Stimulated activated CD8-positive, alpha-beta memory T cell treated with anti-CD3 and anti-CD28 coated beads, Interleukin-15, amount 100 ng/mL, for 24 hours (primary cell): ENCODE measurements at places on chromosomes 6 and 20.

DNA sequence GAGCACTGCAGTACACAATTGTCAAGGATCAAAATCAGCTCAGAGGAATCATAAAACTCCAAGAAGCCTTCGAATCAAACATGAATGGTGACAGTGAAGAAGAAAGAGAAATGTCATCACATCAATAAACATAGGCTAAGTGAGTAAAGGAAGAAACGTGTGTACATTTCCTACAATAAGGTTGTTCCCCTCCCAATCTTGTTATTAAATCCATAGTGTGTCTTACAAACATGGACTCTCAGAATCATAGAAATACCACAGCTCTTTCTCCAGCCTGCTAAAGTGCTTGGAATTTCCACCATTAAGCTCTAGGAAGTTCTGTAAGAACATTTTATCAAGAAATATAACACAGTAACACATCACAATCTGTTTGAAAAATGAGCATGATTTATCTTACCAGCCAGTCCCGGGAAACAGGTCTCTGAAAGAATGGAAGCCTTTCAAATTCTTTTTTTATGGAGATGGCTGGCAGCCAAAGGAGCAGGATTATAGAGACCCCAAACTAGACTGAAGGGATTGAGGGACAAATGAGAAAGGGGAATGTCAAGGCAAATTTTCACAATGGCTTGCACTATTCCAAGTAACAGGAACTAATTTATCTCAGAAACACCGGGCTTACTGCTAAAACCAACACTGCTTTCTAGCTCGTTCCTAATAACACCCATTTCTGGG, 4.5 kb upstream of the TNFAIP3 start:
- no peak for DNase-seq

- no peak for DNase-seq
These were observed 15.0 kb downstream of the MAP7 start for GRCh38 chr6:136535017-136535765.

GRCh38 chr6:144248003-144248402, 37.1 kb upstream of the UTRN start:
- DNase-seq = no peak

GRCh38 chr20:39699166-39699725, 737.1 kb downstream of the DHX35 start:
- DNase-seq = no peak
